ENCODE measurements at places on chromosomes 16 and 17. TPM values are rescaled to one million over a fixed set of nuclear protein-coding genes. Genes with fewer than 3 reads are reported as not detected.

The SIRT7 gene
- total RNA-seq: 62.6 TPM

DNA sequence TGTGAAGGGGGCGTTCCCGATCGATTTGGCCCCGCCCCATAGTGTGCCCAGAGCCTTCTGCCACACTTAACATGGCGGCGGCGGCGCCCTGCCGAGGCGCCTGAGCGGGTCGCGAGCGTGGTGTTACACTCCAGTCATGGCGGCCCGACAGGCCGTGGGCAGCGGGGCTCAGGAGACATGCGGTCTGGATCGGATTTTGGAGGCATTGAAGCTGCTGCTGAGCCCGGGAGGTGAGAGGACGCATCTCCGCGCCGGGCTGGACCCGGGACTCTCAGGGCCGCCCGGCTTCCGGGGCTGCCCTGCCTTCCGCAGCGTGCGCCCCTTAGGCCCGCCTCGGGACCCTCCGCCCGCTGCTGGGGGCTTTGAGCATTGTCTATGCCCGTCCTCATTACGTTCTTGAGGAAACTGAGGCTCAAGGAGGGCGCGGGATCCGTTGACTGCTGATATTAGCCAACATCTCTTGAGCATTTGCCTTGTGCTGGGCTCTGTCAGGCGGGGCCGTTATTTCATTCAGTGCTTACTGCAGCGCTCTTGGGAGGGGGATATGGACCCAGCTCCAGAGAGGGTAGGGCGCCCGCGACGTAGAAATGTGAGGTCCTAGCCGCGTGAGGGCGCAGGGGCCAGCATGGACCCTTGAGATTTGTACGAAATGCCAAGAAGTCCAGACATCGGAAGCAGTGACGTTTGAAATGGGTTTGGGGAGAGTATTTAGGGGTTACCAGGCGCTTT lies at the start of gene TANGO6:
Gene TANGO6 (plus strand): TSS at position 50 of the 729 bp plus-strand sequence. CDS start 87 bp downstream, at position 137.
- peak within 1 kb of the TSS; percentile 88 for H3K4me3 ChIP-seq
- no peaks in the 10 kb centered on the region for H3K27me3 ChIP-seq

- peaks cover 35% of the 10 kb centered on the region for H3K36me3 ChIP-seq
- no peaks in the 10 kb centered on the region for H3K27me3 ChIP-seq
- DNase-seq: no peak
- no peak overlapping the region for H3K4me3 ChIP-seq
- H3K4me1 ChIP-seq: no peaks in the 10 kb centered on the region
These were observed 24.8 kb upstream of the SLC38A7 start for GRCh38 chr16:58709333-58709732.

DNA sequence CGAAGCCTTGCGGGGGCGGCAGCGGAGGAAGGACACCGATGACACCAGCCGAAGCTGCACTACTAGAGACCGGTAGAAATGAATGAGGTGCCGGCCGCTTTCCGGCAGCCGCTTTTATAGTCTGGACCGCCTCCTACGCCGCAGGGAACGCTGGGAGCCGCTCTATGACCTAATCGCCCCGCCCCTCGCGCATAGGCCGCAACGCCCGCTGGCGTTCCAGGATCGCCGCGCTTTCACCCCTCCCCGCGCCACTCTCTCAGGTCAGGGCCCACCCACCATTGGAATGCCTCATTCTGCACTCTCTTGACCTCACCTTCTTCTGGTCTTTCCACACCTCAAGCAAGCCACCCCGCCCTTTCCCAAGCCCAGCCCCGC lies at the start of gene DDX5:
Gene DDX5 (minus strand): TSS at position 89 of the 375 bp plus-strand sequence. CDS start 170 bp downstream, outside the sequence.
- no peaks in the 10 kb centered on the region for H3K27me3 ChIP-seq
- peaks cover 12% of the 10 kb centered on the region for H3K4me1 ChIP-seq
- peak within 1 kb of the TSS; percentile 93 for H3K4me3 ChIP-seq
- H3K27ac ChIP-seq: peak within 1 kb of the TSS; percentile 90
- peaks cover 66% of the 10 kb centered on the region for H3K36me3 ChIP-seq

DNA sequence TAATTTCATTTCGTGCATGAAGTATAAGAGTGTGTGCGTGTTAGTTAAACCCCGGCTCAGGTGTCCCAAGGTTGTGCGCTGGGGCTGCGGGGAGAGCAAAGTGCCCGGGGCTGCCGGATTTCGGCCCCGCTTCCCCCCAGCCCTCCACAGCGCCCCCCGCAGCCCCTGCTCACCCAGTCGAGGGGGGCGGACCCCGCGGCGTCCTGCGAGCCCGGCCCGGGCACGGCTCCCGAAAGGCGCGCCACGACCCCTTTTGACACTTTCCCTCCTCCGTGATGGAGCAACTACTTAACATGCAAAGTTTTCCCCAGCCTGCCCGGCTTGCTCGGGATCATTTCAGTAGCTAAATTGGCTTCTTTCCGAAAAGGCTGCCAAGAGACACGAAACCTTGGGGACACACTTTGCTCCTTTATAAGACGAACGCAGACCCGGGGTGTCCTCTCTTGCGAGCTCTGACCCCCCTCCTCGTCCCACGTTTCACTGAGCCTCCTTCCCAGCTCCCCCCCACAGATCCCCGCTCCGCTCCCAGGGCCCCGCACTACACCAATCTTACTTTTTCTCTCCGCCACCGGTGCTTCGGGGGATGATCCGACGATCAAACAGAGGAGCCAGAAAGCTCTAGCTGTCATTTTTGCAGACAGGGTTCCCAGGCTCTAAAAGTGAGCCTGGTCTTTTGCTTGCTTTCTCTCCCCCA lies 552 bp downstream of the C17orf58 start:
- H3K27me3 ChIP-seq: no peaks in the 10 kb centered on the region
- no peak overlapping the region for H3K4me3 ChIP-seq
- no peak overlapping the region for H3K27ac ChIP-seq
- H3K36me3 ChIP-seq: peaks cover 3% of the 10 kb centered on the region
- no peak for DNase-seq

GRCh38 chr16:68510775-68511174 lies 28.3 kb upstream of the ZFP90 start:
- no peaks in the 10 kb centered on the region for H3K27me3 ChIP-seq
- no peak overlapping the region for H3K4me3 ChIP-seq
- no peaks in the 10 kb centered on the region for H3K36me3 ChIP-seq
- no peak for DNase-seq
- H3K27ac ChIP-seq: no peak overlapping the region

DNA sequence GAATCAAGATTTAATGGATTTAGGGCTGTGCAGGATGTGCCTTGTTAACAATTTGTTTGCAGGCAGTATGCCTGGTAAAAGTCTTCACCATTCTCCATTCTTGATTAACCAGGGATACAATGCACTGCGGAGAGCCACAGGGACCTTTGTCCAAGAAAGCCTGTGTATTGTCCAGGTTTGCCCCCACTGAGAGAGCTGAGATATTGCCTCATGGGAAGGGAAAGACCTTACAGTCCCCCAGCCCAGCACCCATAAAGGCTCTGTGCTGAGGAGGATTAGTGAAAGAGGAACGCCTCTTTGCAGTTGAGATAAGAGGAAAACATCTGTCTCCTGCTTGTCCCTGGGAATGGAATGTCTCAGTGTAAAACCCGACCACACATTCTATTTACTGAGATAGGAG lies 2169.6 kb downstream of the TP53TG3F start:
- H3K27ac ChIP-seq: no peak overlapping the region
- H3K36me3 ChIP-seq: no peaks in the 10 kb centered on the region
- H3K4me1 ChIP-seq: no peaks in the 10 kb centered on the region
- no peak overlapping the region for H3K4me3 ChIP-seq
- DNase-seq: no peak
- no peaks in the 10 kb centered on the region for H3K27me3 ChIP-seq

GRCh38 chr17:48515925-48516900 lies 14.6 kb downstream of the HOXB1 start:
- H3K4me1 ChIP-seq: peaks cover 5% of the 10 kb centered on the region
- no peak for DNase-seq

All from HCT116 (cell line).